ENCODE measurements at places on chromosomes 16 and 17.

DNA sequence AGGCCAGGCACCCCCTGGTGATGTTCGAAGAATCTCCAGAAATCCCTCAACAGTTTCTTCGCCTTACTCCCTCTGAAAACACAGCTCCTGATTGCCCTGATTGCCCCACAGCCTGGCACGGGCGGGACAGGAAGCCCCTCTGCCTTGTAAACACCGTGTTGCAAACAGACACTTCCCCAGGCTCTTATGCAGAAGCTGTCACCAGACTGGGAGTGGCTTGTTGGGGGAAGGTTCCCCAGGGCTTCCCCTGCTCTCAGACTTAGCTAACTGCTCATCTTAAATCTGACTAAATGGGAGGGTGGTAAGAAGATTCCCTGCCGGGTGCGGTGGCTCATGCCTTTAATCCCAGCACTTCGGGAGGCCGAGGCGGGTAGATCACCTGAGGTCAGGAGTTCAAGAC is 11.2 kb downstream of the PIK3R5 start:
- no peak for DNase-seq

DNA sequence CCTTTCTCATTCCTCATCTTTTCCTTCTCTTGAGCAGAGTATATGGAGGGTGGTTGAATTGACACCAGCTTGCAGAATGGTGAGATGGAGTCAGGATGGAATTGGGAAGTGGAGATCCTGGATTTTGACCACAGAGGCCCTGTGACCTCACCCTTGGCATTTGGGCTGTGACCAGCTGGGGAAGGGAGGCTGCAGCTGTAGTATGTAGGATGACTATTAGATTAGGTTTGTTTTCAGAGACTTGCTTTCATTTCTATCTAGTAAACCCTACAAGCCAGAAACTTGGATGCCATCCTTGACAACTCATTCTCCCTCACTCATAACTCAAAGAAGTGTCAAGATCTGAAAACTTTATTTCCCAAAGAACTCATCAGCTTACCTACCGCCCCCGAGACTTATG is 5.9 kb downstream of the GNGT2 start:
- DNase-seq = no peak

DNA sequence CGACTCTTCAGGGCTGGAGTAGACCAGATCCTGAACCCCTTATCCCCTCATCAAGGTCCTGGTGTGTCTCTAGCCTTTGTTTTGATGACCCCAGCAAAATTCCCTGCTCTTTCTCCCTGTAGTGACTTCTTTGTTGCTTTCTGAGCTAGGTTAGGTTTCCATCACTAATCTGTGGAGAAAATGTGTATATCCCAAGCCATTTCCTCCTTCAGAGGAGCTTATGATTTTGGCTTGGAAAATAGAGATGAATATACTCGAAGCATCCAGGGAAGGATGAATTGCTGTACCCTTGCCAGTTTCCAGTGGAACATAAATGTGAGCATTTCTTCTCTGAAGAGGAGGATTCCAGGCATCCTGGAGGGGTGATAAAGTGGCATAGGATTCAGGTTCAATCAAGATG is 55.8 kb downstream of the KSR1 start:
- no peak for DNase-seq

- DNase-seq = no peak
Observed at GRCh38 chr16:79099716-79100115, 500.8 kb downstream of the MAF start.

DNA sequence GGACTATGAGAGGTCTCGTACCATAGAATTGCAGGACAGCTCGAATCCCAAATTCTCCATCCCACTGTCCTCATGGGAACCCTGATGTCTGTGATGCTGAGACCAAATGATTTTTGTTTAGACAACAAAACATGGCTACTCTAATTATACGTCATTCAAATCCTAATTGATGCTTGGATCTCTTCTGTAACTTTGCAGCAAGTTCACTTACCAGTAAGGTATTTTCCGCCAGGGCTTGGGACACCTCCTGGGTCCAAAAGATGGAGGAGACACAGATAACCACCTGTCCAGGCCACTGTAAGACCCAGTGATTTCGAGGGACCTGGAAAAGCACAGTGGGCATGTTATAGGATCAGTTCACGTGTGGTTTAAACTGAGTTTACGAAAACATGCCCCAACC is 92.8 kb downstream of the DNAH3 start:
- no peak for DNase-seq

DNA sequence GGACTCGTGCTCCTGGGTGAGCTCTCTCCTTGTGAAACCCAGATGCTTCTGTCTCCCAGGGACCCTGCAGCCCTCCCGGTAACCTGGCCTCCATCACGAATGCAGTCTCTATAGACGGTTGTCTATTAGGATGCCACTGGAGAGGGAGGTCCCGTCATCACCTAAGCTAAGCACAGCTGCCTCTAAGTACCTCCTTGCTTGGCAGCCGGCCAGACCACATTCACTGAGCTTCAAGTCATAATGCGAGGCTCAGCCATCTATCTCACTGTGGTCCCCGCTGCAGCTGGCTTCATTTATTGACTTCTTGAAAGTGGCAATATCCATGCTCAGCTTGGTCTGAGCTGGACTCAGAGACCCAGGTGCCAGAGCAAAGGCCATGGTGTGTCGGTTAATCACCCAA is 74.5 kb upstream of the HSBP1 start:
- DNase-seq = no peak

- DNase-seq = no peak
Observed at GRCh38 chr17:8430966-8431365, 4.7 kb upstream of the NDEL1 start.

- no peak for DNase-seq
Observed at GRCh38 chr17:62617894-62618472, 9.5 kb upstream of the MRC2 start.

DNA sequence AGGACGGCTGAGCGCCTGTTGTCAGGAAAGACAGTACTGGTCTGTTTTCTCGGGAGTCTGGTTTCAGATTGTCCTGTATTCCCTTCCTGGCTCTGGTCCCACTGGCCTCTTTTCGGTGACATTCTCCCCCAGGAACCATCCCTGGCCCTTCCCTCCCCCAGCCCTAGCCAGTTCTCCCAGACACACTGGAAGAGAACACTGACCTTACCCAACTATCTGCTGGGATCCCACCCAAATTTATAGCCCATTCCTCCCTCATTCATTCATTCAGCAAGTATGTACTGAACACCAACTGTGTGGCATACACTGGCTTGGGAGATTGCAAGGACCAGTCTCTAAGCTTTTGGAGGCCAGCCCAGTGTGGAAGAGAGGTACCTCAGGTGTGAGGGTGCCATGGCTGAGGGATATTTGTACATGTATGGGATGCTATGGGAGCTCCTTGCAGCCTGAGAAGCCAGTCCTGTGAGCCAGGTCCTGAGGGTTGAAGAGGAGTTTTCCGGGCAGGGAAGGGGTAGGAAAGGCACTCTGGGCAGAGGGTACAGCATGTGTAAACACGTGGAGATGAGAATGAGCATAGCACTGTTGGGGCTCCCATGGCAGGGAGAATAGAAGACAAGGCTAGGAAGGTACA is 5.2 kb downstream of the RND2 start:
- no peak for DNase-seq

DNA sequence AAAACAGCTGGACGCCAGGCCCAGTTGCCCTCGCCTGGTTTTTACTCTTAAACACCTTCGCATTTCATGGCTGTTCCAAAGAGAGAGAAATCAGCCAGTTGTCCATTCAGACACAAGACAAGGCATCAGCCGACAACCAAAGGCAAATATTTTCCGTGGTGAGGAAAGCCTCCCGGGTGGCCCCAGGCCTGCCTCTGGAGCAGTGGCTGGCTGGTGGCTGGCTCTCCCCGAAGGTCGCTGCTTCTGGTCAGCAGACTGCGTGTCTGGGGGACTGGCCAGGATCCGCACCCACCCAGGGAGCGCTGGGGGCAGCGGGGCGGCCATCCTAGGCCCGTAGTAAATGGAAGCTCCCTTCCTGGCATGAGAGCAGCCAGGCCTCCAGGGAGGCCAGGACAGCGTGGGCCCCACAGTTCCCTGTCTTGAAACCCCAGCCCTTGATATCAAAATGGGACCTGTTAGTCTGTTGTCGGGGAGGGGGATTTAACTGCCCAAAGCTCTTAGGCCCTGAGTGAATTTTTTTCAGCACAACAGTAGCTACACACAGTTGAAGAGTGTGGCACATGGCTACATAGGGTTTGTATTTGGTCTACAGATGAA is 57.7 kb downstream of the SREBF1 start:
- DNase-seq = no peak

DNA sequence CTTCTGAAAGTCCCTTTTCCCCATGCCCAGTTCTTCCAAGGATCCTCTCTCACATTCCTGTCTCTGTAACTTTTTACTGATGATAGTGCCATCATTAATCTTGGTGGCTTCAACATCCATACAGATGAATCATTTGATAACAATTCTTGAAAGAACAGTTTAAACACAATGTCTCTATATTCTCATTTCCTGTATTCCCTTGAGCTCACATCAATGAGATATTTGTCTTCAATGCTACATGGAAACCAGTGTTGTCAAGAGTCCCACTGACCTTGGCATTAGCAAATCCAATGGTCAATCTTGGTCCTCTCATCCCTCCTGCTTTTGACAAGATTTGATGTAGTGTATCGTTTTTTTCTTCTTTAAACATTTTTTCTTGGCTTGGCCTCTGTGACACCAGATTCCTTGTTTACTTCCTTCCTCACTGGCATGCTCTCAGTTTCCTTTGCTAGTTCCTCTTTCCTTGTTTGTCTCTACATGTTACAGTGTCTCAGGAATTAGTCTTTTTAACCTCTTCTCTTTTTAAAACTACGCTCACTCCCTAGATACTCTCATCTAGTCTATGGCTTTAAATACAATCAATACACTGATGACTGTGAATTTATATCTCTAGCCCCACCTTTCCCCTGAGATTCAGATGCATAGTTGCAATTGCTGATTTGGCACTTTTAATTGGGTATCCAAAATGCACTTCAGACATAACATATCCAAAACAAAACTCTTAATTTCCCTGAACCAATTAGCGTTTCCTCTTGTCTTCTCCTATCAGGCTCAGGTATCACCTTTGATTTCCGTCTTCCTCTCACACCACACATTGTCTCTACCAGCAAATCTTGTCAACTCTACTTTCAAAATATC is 134.0 kb downstream of the MYO1D start:
- no peak for DNase-seq
